ENCODE measurements at places on chromosomes 4 and X.
A peak's percentile ranks its signal among the peaks of the same experiment; 100 is the strongest.

GRCh38 chr4:165680821-165681220 lies 192.2 kb upstream of the TLL1 start:
- no peak for ATAC-seq

DNA sequence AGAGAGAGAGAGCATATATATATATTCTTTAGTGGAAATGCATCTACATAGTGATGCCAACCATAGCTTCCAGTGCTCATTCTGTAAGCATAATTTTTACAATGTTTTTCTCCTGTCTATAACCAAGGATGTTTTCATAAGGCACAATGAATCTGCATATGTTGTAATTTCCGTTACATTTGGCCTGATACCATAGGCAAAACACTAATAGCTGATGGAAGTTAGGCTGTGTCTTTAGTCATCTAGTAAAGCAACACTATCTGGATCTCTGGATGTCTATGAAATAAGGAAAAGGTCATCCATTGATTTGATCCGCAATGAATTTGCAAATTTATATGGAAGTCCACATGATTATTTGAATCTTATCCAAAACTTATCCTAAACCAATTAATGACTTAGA lies 8.1 kb downstream of the PCDH7 start:
- no peak for ATAC-seq

- no peak for ATAC-seq
Measured at GRCh38 chr4:88985088-88985773, 71.8 kb downstream of the FAM13A start.

GRCh38 chr4:150078579-150079080 lies 385 bp downstream of the DCLK2 start:
- peak; percentile 53 for ATAC-seq

GRCh38 chr4:80008351-80008750 lies 64.7 kb downstream of the ANTXR2 start:
- ATAC-seq: no peak

DNA sequence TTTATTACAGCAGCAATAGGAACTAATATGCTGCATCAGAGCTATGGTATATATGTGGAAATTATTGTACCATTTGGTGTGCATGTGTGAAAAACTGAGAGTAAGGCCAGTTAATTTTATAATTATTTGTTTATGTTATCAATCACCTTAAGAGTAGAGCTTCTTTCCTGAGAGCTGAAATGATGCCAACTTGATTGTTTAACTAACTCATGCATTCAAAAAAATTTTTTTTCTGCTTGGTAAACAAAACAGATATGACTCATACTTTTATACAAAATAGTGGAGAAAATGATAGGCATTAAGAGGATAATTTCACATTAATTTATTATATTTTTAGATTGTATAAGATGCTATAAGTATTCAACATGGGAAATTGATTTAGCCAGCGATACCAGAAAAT lies 622.7 kb downstream of the RAPGEF2 start:
- no peak for ATAC-seq

GRCh38 chr4:156983366-156983765 lies 11.8 kb upstream of the PDGFC start:
- ATAC-seq: no peak

Data from esophagus mucosa (tissue), 1 donor.